ENCODE measurements at places on chromosomes 16 and 17. TPM values are rescaled to one million over a fixed set of nuclear protein-coding genes. Genes with fewer than 3 reads are reported as not detected.

DNA sequence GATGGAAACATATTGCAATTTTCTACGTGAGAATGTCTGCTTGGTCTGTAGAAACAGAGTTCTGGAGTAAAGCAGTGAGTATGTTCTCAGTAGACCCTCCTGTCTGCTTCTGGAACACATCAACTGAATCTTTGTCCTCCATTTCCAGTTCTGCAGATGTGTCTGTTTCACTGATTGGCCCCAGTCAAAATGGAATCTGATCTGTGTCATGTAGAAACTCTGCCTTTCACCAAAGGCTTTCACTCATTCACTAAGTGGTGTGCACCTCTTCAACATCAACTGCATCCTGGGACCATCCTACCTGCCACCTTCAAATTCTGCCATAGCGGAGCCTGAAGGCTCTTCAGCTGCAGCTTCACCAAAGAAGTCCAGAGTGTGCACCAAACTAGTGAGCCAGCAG is 2.8 kb upstream of the ZNF267 start:
- no peak for DNase-seq

GRCh38 chr16:84013787-84014569 is 28.6 kb downstream of the SLC38A8 start:
- DNase-seq: no peak

GRCh38 chr17:12812877-12813276 is 23.6 kb downstream of the ARHGAP44 start:
- DNase-seq: no peak

DNA sequence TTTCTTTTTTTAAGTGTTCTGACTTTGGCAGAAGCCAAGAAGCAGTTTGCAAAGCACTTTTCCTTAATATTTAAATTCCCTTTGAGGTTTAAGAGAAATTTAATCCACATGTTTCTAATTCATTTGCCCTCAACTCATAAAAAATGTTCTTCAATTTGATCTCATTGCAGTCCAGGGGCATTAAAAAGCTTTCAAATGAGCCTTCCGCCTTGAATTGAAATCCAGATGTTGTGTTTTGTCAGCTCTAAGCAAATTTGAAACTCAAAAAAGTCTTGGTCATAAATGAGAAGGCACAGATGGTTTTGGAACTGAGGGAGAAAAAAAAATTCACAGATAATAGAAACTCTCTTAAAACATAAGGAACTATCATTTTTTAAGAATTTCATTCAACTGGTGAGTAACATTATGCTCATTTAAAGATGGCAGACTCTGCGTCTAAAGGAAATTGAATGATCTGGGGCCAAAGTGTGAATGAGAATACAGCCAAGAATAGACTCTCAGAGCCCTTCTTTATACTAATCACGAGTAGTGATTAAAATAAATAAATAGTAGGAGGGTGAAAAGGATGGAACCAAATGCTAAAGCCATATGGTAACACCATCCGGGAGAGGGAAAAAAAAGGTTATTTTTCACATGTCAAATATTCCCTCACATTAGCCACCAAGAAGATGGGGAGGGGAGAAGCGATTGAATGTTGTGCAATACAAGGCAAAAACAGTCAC is 1304.7 kb downstream of the CDH8 start:
- no peak for DNase-seq

Gene BRIP1
- 20.9 TPM for total RNA-seq

- DNase-seq: peak; percentile 54
Observed at GRCh38 chr17:63445954-63446752, at the start of gene CYB561. TSS of gene CYB561 (minus strand) at chr17:63446306. CDS start at chr17:63437547, 8,759 bp downstream.

GRCh38 chr16:55454861-55455260 is 24.1 kb upstream of the MMP2 start:
- DNase-seq: no peak

Gene CCL18
- total RNA-seq: not detected

- no peak for DNase-seq
Observed at GRCh38 chr17:80565343-80566053, 20.9 kb downstream of the RPTOR start.

DNA sequence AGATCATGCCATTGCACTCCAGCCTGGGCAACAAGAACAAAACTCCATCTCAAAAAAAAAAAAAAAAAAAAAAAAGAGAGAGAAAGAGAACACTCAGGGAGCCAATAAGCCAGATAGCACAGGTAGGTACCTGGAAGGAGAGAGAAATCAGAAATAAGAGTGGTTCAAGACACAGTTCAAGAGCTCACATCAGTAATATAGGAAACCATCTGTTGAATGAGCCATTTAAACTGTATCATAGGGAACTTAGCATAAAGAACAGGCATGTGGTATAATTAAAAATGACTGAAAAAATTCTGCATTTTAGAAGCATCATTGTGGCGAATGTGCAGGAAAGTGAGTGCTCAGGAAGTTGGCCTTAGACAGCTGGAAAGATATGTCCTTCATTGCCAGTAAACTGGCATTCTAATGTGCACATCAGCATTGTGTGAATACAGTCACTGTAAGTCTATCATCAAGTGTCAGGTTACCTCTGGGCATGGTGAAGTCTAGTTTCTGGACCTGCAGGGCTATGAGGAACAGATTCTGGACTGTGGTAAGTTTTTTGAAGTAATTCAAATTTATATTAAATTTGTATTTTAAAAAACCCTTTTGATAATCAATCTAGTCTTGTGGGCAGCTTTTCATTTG is 20.4 kb downstream of the KRT12 start:
- no peak for DNase-seq

GRCh38 chr16:8500351-8500750 is 90.0 kb downstream of the TMEM114 start:
- no peak for DNase-seq

- peak; percentile 70 for DNase-seq
Observed at GRCh38 chr16:67241008-67241900, 6.0 kb downstream of the FHOD1 start.

DNA sequence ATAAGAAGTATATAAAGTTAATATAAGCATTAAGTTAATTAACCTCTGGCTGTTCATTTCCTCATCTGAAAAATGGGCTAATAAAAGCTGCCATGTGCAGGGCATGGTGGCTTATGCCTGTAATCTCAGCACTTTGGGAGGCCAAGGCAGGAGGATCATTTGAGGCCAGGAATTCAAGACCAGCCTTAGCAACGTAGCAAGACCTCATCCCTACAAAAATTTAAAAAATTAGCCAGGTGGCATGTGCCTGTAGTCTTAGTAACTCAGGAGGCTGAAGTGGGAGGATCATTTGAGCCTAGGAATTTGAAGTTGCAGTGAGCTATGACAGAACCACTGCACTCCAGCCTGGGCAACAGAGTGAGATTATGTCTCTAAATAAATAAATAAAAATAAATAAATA is 40.6 kb upstream of the MMD start:
- no peak for DNase-seq

GRCh38 chr17:77142689-77143088 is 1.9 kb downstream of the SEC14L1 start:
- no peak for DNase-seq

Gene NEUROD2
- total RNA-seq: not detected

Data from fibroblast of the aortic adventitia (primary cell).